HCEC 1CT (cell line): ENCODE measurements at places on chromosomes 1 and 21.
A peak's percentile ranks its signal among the peaks of the same experiment; 100 is the strongest.

DNA sequence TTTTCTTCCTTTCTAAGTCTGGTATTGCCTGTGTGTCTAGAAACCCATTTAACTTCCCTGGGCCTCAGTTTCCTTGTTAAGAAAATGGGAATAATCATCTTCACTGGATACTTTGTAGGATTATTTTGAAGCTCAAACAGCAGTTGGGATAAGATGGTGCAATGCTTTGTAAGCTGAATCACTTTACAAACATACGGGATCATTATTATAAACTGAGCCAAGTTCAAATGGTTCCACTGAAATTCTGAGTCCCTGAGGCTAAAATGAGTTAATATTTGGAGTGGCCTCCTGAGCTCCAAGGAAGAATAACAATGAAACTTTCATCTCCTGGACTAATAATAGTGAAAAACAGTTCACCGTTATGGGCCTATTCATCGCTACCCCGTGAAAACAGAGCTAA, 388.0 kb downstream of the PLPP3 start:
- DNase-seq, result no peak

DNA sequence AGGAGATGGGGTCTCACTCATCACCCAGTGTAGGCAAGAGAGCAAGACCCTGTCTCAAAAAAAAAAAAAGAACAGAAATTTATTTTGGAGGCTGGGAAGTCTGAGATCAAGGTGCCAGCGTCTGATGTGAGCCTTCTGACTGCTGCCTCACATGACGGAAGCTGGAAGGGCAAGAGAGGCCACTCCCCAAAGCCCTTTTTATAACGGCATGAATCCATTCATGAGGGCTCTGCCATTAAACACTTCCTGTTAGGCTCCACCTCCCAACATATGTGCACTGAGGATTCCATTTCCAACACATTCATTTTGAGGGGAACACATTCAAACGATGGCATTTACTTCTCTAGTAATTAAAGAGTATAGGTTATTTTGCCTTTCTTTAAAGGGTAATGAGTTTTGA, 50.9 kb upstream of the C1orf198 start:
- DNase-seq, result no peak

DNA sequence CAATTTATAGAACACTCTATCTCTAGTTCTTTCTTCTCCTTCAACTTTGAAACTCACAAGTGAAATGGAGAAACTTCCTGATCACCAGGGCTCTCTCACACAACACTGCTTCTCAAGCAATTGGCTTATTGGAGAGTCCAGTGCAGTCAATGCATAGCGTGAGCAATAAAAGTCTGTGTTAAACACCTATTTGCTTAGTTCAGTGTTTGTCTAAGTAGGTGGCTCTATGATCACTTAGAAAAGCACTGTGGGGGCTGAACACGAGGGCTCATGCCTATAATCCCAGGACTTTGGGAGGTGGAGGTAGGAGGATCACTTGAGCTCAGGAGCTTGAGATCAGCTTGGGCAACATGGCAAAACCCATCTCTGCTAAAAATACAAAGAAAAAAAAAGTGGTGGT, 12.2 kb downstream of the CTSS start:
- no peak for DNase-seq

- DNase-seq, result no peak
These were observed 64.1 kb upstream of the LRP8 start for GRCh38 chr1:53391982-53392381.

DNA sequence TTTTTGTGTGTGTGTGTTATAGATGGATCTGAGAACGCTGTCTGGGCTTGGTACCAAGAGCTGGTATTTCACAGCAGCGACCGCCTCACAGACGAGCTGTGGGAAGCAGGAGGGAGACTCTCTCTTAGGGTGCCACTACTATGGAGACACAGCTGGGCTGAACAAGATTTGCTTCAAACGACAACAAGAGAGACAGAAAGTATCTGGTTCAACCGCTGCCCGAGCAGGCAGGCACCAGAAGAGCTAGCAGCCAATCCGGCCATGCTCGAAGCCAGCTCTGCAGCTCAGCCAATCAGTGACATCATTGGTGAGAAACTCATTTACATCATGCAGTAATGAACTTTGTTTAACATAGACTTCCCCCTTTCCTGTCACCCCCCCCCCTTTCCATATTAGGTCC, 341.3 kb downstream of the USP25 start:
- DNase-seq, result no peak

DNA sequence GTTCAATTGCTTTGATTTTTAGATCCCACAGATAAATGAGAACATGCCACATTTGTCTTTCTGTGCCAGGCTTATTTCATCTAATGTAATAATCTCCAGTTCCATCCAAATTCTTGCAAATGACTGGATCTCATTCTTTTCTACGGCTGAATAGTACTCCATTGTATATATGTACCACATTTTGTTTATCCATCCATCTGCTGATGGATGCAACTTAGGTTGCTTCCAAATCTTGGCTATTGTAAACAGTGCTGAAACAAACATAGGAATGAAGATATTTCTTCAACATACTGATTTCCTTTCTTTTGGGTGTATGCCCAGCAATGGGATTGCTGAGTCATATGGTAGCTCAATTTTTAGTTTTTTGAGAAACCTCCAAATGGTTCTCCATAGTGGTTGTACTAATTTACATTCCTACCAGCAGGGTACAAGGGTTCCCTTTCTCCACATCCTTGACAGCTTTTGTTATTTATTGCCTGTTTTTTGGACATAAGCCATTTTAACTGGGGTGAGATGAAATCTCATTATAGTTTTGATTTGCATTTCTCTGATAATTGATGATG, 344.4 kb downstream of the KCTD3 start:
- peak; percentile 63 for DNase-seq

GRCh38 chr1:116560704-116561490, 9.9 kb downstream of the CD58 start:
- no peak for DNase-seq
